ENCODE measurements at places on chromosomes 7 and 10. TPM values are rescaled to one million over a fixed set of nuclear protein-coding genes. Genes with fewer than 3 reads are reported as not detected.

The PDZD7 gene
- 2.0 TPM for total RNA-seq

DNA sequence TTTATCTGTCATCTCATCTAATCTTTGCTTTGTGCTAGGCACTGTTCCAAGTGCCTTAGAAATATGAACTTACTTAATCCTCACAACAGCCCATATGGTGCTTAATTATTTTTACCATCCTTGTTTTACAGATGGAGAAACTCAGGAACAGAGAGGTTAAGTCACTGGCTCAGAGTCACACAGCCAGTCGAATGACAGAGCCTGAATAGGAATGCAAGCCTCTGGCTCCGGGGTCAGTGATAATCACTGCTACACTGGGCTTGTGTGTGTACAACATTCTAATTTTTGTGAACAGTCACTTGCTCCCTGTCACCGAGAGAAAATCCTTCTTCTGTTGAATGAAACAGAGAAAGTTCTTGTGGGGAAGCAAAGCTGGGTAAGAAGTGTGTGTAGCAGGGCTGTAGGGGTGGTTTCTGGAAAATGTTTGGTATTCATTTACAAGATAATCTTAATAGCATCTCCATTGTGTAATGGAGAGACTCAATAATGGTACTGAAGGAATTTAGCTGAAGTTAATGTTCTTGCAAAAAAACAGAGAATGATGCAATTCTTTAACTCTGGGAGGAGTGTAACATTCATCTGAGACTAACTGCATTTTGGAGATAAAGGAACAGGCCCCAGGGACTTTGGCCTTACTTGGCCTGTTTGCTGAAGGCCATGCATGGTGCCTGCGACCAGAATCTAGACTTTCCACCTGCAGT lies 290.6 kb downstream of the FRMD4A start:
- no peaks in the 10 kb centered on the region for H3K27me3 ChIP-seq
- H3K4me3 ChIP-seq: no peak overlapping the region
- no peaks in the 10 kb centered on the region for H3K4me1 ChIP-seq
- no peak overlapping the region for H3K27ac ChIP-seq

GRCh38 chr10:104026762-104027161 lies 58.9 kb downstream of the COL17A1 start:
- H3K27me3 ChIP-seq: no peaks in the 10 kb centered on the region
- H3K4me3 ChIP-seq: no peak overlapping the region
- no peak overlapping the region for H3K27ac ChIP-seq
- H3K36me3 ChIP-seq: peaks cover 29% of the 10 kb centered on the region
- no peak for DNase-seq

GRCh38 chr10:128047991-128048818 lies 78.0 kb downstream of the MKI67 start:
- no peak overlapping the region for H3K27ac ChIP-seq
- no peak for DNase-seq
- 0 out of 3 replicates have a peak overlapping the region, but pooled peaks have one; percentile 37 for H3K4me3 ChIP-seq
- no peaks in the 10 kb centered on the region for H3K36me3 ChIP-seq

All from H9 (cell line).